Activated naive CD8-positive, alpha-beta T cell treated with anti-CD3 and anti-CD28 coated beads, Interleukin-2, amount 50 U/mL, for 16 hours (primary cell): ENCODE measurements at places on chromosomes 11 and 22.
A peak's percentile ranks its signal among the peaks of the same experiment; 100 is the strongest.

GRCh38 chr11:117419482-117420142 lies 92.0 kb downstream of the CEP164 start:
- no peak for DNase-seq

- DNase-seq, result peak; percentile 3
Measured at GRCh38 chr11:58788355-58789023, 56.0 kb downstream of the GLYATL2 start.

DNA sequence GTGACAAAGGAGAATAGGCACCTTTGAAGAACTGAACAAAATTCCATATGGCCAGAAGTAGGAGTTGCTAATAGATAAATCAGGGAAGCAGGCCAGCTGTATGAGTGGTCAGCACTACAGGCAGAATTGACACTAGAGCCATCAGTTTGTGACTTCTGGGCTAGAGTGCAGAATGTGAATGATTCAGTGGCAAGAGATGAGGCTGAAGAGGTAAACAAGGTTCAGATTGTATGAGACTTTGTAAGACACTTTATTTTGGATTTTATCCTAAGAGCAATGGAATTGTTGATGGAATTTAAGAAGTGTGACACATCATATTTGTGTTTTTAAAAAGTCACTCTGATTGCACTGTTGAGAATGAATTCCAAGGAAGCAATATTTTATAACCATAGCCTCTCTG lies 12.9 kb downstream of the BIRC3 start:
- no peak for DNase-seq

DNA sequence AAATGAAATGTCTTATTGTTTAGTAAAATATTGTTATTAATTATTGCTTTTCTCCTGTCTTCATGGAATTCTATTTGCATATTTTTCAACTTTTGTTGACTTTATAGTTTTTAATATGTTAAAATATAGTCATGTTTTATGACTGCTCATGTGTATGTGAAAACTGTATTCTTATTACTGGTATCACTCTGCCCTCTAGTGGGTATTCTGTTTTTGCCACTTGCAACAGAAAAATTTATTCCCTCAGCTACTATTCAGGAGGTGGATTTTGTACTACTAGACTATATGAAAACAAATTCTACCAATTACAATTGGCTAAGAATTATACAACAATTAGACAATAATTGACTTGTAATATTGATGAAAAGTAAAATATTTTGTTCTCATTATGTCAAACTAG lies 45.0 kb downstream of the OR4C6 start:
- no peak for DNase-seq

DNA sequence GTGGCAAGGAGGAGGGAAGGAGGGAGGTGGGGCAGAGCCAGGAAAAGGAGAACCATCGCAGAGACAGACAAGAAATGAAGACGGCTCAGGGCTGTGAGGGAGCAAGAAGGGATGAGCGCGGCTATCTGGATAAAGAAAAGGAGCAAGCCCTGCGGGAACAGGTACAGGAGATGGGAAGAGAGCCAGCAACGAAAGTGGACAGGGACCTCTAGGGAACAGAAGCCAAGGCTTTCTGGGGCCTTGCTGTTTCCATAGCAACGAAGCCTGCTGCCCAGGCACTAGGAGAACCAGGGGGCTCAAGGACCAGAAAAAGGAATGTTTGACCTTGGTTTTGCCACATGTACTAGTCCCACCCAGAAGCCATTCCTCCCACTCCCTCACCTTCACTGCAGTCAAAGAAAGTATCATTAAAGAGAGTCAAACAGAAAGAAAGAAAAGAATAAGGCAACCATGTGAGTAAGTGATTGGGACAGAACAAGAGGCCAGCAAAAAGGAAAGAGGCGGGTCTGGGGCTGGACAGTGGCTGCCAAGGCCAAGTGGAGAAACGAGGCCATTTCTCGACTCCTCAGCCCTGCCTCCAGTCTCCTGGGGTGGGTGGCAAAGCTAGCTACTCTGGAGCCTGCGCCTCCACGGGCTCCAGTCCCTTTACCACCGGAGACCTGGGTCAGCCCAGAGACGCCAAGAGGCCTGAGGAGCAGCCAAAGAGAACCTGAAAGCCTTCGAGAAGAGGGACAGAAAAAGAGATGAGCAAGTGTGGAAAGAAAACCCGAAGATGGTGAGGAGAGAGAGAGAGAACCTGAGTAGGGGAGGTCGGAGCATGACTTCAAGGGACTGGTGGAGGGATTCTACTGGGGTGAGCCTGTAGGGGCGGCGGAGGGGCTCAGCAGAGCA lies 35.1 kb downstream of the NRXN2 start:
- no peak for DNase-seq

- DNase-seq, result no peak
Measured at GRCh38 chr11:47899801-47900200, 51.7 kb upstream of the NUP160 start.

GRCh38 chr11:90700789-90701439 lies 478.1 kb upstream of the CHORDC1 start:
- no peak for DNase-seq

DNA sequence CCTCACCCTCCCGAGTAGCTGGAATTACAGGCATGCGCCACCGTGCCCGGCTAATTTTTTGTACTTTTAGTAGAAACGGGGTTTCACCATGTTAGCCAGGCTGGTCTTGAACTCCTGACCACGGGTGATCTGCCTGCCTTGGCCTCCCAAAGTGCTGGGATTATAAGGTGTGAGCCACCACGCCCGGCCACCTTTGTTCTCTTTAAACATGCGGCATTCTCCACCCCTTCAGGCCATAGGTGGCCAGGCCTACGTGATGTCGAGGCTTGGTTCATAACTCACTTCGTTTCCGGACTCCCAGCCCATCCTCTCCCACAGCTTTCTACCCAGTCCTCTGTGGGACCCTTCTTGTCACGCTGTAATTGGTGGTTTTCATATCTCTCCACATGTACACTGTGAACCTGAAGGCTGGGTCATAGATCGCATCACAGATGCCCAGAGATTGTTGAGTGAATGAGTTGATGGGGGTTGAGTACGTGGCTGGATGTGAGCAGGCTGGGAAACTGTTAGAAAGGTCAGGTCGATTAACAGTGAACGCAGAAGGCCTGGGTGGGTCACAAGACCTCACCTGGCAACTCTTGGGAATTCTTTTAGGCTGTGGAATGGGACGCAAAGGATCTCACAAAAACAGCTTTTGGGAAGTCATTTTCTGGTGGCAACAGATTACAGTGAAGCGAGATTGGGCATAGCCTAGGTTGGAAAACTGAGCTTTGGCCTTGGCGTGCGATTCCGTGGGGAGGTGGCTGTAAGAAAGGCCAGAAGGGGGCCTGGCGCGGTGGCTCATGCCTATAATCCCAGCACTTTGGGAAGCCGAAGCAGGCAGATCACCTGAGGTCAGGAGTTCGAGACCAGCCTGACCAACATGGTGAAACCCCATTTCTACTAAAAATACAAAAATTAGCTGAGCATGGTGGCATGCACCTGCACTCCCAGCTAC lies 44.5 kb downstream of the ST14 start:
- no peak for DNase-seq

GRCh38 chr11:8964324-8965320 lies at the start of gene TMEM9B:
Gene TMEM9B, minus strand, starts transcription at chr11:8964442. Its CDS starts 129 bp downstream, at chr11:8964313.
- peak; percentile 56 for DNase-seq

- DNase-seq, result peak; percentile 49
Measured at GRCh38 chr22:37933711-37934376, 19.6 kb downstream of the C22orf23 start.

- no peak for DNase-seq
Measured at GRCh38 chr22:20771918-20772625, 1.8 kb upstream of the SERPIND1 start.

DNA sequence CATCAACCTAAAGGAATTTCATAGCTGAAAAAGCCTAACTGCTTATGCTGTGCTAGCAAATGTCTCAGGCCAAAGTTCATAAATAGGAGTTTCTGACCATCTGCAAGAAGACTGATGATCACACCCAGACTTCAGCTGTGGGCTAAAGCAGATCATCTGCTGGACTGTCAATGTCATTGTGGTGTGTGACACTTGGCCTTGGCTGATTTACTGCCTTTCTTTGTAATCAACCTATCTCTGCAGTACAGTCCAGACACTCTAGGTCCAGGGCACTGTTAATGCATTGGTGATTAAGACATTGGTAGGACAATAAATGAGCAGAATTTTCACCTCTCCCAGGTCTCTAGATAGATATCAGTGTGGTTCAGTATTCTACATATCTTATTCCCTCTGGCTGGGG lies 40.3 kb upstream of the SMCO4 start:
- DNase-seq, result no peak

DNA sequence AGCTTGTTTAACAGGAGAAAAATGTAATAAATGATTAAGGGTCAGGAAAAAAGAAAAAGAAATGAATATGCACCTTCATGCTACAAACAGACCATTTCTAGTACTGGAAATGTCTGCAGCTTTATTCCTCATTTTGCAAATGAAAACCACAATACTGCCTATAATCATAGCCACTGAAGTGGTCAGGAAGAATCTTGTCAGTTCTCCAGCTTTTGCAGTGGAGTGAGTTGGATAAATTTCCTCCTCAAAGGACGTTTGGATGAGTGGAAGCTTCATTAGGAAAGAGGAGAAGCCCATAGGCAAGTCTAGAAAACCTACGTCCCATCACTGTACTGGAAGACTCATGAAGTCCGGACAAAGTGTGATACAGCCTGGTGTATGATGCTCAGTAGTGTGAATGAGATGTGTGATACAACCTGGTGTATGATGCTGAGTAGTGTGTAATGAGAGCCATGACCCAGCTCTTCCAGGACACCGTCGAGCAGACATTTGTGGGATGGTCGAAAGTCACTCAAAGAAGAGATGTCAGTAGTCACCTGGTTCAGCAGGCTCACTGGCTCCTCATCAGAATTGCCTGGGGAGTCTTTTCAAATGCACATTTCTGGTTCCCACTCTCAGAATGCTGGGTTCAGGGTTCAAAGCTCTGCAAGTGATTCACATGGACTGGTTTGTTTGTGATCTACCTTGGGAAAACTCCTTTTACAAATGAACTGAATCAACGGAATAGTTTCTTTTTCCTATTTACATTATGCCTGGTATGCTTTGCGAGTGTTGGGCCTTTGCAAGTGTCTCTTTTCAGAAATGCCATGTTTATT lies 101.3 kb downstream of the PDHX start:
- DNase-seq, result no peak

- DNase-seq, result no peak
Measured at GRCh38 chr11:46285594-46286033, 8.2 kb downstream of the CREB3L1 start.

DNA sequence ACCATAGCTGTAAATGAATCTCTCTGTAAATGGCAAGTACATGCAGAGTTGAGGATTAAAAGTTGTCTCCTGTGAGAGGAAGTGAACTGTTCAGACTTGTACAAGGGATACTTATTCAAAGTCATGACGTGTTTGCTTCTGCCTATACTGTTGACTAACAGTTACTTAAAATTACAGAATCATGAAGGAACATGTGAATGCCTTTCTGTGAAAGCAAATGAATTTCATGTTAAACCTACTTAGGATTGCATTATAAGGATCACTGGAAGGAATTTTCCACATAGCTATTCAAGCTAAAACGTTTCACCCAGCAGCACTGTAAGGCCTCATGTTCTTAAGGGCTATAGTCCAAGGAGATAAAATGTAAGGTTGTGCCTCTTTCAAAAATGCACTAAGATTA lies 93.4 kb upstream of the BIRC3 start:
- DNase-seq, result no peak

DNA sequence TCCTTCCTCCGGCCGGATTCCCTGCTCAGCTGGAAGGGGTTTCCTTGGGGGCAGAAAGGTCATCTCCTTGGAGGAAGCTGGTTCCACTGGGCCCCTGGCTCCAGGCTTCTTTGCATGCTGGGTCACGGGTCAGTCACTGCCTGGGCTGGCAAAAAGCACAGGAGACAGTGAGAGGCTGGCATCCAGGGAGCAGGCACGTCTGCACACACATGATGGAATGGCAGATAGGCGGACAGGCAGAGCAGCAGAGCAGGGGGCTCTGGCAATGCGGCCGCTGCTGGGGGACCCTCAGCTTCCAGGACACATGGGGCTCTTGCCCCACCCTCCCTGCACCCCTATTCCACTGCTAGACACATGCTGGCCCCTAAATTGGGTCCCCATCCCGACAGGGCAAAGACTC lies 40.4 kb downstream of the C11orf58 start:
- DNase-seq, result no peak

- no peak for DNase-seq
Measured at GRCh38 chr11:76119779-76120178, 86.5 kb downstream of the WNT11 start.

DNA sequence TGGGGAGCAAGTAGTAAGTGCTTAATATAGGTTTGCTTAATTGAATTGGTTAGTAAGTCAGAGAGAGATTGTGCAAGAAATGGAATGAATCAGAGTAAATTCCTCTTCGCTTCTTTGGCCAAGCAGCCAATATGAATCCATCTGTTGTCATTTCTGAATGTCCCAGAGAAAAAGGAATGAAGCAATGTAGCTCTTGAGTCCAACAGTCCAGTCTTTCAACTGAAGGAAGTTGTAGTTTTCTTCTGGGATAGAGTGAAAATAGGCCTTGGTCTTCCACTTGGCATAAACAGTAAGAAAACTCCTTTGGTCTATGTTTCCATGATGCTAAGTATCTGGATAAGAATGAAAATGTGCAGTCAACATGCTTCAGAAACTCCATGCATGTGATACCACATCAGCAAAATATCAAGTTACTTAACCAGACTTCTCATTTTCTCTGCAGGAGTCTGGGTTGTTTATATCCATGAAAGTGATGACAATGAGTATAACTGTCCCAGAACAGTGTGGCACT lies 1.8 kb upstream of the FIBIN start:
- DNase-seq, result no peak

- no peak for DNase-seq
Measured at GRCh38 chr22:50302041-50302541, 5.4 kb downstream of the PLXNB2 start.

- DNase-seq, result no peak
Measured at GRCh38 chr11:34790620-34791019, 125.6 kb downstream of the APIP start.
